ENCODE measurements at places on chromosomes 3 and 15. TPM values are rescaled to one million over a fixed set of nuclear protein-coding genes. Genes with fewer than 3 reads are reported as not detected.

UBA3 gene
- total RNA-seq = 64.3 TPM

CPB1 gene
- total RNA-seq = not detected

LRTM1 gene
- total RNA-seq = not detected

TJP1 gene
- 43.4 TPM for total RNA-seq

SOX14 gene
- not detected for total RNA-seq

MAP1A gene
- 47.2 TPM for total RNA-seq

PAQR9 gene
- total RNA-seq = not detected

POLQ gene
- 5.0 TPM for total RNA-seq

C15orf62 gene
- under 0.01 TPM for total RNA-seq

NR2E3 gene
- total RNA-seq = under 0.01 TPM

CNTN4 gene
- under 0.01 TPM for total RNA-seq

SH2D7 gene
- not detected for total RNA-seq

SIAH2 gene
- total RNA-seq = 26.1 TPM

AADACL2 gene
- total RNA-seq = not detected

ADIPOQ gene
- not detected for total RNA-seq

TUSC7 gene
- total RNA-seq = not detected

UCN2 gene
- total RNA-seq = 0.54 TPM
